Panc1 (cell line): ENCODE measurements at places on chromosomes 7 and 10.

- DNase-seq = no peak
Observed at GRCh38 chr7:46649876-46650275, 728.8 kb upstream of the IGFBP3 start.

DNA sequence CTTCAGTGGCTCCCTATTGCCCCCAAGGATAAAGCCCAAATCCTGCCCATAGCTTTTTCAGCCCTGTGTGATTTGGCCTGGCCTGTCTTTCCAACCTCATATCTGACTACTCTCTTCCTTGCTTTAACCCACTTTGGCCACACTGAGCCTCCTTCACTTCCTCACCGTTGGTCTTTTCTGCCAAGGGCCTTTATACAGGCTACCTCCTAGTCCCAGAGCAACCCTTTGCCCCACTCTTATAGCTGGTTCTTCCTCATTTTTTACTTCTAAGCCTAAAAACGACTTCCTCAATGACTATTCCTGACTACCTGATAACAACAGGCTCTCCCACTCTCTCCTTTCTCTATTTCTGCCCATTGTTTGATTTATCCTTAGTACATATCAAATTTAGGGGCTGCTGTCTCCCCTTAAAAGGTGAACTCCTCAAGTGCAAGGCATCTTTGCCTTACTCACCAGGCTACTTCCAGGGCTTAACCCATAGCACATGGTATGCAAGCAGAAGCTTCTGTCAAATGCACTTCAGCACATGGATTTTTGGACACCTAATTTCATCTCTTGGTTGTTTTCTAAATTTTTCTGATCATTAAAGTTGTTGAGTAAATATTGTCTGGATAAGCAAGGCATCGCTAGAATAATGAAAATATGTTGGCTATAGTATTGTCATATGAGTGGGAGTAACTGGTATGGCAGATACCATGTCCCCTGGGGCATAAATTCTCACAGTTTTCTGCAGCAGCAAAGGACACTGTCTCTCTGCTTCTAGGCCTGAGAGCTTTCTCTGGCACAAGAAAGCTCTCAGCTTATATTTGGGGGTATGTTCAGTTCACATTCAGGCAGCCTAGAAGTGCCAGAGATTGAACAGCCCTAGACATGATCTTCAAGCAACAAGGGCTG, 201.5 kb upstream of the GPR26 start:
- no peak for DNase-seq

- no peak for DNase-seq
Observed at GRCh38 chr10:20233423-20233822, 417.2 kb downstream of the PLXDC2 start.

DNA sequence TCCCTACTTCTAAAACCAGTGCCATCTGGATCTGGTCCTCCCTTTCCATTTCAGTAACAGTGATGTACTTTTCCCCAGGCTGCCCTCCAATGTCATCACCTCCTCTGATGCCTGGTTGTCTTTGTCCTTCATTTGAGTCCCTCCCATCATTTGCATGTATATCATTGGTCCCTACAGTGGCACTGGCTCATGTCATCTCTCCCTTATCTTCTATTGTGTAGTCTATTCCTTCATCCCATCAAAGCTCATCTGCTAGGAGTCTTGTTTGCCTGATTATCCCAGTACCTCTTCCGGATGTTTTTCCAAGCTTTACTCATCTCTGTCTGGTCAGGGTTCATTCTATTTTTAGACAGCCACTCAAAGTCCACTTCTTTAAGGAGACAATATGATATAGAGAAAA, 292.9 kb upstream of the BMPER start:
- no peak for DNase-seq

- no peak for DNase-seq
Observed at GRCh38 chr10:95447685-95448084, 113.5 kb downstream of the SORBS1 start.

GRCh38 chr10:29830531-29831512, 196.1 kb upstream of the SVIL start:
- DNase-seq = no peak

DNA sequence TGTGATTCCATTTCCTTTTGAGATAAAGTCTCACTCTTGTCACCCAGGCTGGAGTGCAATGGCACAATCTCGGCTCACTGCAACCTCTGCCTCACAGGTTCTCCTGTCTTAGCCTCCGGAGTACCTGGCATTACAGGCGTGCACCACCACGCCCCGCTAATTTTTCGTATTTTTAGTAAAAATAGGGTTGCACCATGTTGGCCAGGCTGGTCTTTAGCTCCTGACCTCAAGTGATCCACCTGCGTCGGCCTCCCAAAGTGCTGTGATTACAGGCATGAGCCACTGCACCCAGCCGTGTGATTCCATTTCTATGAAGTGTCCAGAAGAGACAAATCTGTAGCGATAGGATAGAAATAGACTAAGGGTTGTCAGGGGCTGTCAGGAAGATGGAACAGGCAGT, 60.4 kb downstream of the CLIP2 start:
- no peak for DNase-seq

- DNase-seq = no peak
Observed at GRCh38 chr7:157755741-157756140, 418.9 kb downstream of the DNAJB6 start.

GRCh38 chr10:72918352-72918751, 24.8 kb downstream of the OIT3 start:
- DNase-seq = no peak

DNA sequence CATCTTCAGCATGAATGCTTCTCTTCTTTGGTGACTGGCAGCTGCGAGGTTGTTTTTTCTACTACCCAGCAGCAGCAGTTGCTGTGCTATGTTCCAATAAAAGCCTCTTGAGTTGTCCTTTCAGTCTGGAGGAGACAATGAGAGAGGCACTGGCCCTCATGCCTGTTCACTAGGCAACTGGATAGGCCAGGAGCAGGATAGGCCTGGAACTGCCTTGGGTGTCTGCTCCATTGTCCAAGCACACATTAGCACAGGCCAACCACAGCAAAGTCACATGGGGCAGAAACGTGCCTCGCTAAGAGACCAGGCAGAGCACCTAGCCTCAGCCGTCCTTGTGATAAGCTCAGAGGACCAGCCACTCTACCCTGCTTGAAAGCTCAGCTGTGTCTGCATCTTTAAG, 76.9 kb upstream of the PDCD4 start:
- no peak for DNase-seq

DNA sequence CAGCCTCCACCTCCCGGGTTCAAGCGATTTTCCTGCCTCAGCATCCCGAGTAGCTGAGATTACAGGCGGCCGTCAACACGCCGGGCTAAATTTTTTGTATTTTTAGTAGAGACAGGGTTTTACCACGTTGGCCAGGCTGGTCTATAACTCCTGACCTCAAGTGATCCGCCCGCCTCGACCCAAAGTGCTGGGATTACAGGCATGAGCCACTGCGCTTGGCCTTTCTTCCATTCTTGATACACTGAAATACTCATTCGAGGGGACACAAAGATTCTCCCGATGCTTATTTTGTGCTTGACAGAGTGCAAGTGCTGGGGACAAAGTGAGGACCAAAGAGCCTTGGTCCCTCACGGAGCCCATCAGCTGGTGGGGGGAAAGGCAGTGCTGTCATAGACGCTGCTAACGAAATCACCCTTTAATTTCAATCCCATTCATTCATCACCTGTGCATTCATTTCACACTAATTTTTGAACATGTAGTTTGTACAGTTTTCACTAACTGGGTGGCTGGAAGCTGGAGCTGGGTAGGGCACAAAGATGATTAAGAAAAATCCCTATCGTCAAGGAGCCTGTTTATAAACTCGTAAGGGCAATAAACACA, 621 bp upstream of the FAM133B start:
- DNase-seq = no peak

DNA sequence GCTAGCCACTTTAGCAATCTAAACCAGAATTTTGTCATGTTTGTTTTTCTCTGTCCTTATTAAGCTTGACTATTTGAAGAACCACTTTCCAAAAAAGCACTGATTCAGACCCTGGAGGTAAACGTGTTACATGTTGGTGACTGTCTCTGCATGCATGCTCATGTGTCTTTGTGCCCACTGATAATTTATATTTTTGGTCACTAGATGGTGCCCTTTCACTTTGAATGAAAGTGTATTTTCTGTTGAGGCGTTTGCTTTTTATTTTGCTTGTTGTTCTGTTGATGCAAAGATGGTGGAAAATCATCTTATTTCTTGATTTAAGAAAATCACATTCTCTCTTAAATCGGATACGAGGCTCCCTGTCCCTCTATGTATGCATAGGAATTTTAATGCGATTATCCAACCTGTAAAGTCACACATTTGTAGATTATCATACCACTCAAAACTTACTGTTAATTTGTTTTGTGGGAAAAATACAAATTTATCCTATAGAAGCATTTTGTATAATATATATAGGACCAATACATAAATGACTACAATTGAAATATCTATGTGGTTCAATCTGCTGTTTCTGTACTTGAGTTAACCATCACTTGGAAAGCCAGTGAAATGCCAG, 269.3 kb downstream of the BICC1 start:
- DNase-seq = peak; percentile 52

- peak; percentile 61 for DNase-seq
Observed at GRCh38 chr7:137882261-137882668, 35.5 kb upstream of the DGKI start.

DNA sequence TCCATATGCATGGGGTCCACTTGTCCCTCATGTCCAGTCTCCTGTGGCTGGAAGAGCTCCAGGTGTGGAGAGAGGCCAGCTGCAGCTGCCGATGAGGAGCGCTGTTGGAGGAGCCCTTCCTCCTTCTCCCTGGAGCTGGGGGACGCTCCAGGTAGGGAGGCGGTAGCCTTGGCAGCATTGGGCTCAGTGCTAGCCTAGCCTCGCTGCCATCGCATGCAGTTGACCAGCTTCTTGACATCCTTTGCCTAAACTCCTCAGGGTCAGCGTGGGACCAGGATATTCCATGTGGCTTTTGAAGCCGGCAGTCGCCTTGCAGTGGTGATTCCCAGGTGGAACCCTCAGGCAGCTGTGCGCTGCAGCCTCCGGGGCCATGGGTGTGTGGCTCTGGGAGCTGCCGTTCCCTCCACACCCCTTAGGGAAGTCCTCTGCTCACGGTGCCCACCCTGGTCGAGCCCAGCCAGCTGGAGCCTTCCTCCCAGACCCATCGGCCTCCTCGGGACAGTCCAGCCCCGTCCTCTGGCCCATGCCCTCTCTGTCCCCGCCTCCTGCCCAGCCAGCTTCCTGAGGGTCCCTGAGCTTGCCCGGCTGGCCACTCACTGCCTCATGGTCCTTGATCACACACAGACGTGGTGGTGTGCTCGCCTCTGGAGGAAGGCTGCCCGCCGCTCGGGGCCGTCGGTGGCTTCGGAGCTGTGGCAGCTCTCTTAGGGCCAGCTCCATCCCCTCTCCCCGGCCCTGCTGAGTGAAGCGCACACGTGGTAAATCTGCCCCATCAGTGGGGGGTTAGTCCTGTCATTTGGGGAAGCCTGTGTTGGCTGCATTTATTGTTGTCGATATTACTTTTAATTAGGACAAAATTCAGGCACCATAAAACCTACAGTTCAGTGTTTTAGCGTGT, 21.2 kb downstream of the INPP5A start:
- DNase-seq = no peak

DNA sequence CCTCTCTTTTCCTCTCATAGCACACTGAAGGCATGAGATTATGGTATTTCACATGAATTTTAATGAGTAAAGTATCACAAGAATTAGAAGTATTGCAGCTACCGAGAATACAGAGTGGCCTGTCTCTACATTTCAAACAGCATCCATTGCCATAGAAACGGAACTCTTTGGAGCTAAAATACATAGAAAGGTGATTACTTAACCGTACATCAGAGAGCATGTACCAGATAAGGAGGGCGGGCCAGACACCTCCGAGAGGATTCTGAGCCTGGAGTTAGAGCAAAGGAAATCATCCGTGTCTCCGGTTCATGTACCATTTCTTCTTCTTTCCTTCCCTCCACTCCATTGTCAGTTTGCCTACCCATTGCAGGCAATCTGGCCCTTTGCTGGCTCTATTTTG, 196.7 kb downstream of the KLF6 start:
- no peak for DNase-seq

- no peak for DNase-seq
Observed at GRCh38 chr10:3350617-3351258, 178.2 kb upstream of the PITRM1 start.

DNA sequence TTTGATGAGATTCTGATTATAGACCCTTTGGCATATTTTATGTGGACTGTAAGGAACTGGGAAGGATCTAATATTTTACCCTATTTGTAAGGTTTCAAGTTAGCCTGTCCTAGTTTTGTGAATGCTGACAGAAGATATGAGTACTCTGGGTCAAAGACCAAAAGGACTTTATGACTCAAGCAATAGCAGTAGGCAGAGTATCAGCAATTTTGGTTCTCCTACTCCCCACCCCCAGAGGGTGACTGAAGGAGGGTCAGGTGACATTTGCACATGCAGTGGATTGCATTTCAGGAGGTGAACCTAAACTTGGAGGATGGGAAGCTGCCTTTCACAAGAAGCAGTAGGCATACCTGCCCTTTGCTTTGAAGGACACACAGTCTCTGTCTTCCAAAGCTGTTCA, 84.0 kb upstream of the KLF6 start:
- DNase-seq = no peak

GRCh38 chr7:17696422-17696821, 243.9 kb downstream of the SNX13 start:
- no peak for DNase-seq

GRCh38 chr7:74489997-74490945, 36.6 kb downstream of the GTF2IRD1 start:
- no peak for DNase-seq

DNA sequence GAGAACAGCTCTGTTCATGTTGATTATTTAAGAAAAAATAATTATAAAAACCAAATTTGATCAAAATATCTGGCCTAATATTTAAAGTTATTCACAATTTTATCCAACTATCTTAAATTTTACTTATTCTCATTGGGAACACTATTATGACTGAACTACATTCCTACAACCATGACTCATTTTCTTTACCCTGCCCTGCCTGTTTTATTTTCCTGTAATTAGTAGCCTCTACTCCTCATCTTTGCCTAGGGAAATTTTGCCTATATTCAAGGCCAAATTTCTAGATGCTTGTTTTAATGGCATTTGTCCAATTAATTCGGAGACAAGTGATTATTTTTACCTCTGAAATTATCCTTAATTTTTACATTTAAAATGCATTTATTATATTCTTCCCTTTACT, 289.7 kb upstream of the TMEM229A start:
- no peak for DNase-seq

DNA sequence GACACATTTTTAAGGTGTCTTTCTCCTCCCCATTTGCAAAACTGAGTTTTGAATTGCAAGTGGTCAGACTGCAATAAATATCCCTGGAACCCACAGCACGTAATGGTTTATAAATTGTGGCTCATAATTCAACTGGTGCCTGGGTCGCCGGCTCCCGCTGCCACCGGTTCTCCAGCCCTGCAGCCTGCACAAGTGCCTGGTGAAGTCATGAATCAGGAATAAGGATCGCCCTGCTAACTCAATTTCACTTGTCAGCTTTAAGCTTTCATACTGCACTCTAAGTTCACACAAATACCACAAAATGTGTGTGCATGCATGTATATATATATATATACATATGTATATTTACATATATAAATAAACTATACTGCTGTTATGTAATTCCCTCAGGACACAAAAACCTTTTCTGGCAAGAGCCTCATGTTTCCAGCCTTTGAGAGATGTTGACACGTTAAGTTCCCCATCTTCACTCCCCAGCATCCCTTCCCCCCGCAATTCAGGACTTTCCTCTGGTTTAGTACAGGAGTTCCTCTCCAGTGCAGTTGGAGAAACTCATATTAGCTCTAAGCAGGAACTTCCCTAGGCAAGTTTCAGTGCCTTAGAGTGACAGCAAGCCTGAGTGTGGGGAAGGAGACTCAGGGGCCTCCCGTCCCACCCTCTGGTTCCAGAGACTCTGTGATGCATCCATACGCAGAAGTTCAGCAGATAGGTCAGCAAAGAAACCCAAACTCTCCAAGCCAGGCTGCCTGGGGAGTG, 129.2 kb upstream of the UNC5B start:
- DNase-seq = no peak
